Liver (tissue), 10 donors: ENCODE measurements at places on chromosomes 6 and 20. TPM values are rescaled to one million over a fixed set of nuclear protein-coding genes. Genes with fewer than 3 reads are reported as not detected.

Gene PXMP4
- 16.0 TPM for polyA plus RNA-seq

Gene ARFGAP1
- 11.2 TPM for polyA plus RNA-seq

Gene HCK
- 1.8 TPM for polyA plus RNA-seq

Gene ZSWIM1
- 2.4 TPM for polyA plus RNA-seq

Gene MAK
- 0.26 TPM for polyA plus RNA-seq

Gene FAM83C
- not detected for polyA plus RNA-seq
